AG04449 (cell line): ENCODE measurements at places on chromosomes 5 and 9.

GRCh38 chr5:62328772-62329491 is 22.9 kb downstream of the KIF2A start:
- DNase-seq, result no peak

DNA sequence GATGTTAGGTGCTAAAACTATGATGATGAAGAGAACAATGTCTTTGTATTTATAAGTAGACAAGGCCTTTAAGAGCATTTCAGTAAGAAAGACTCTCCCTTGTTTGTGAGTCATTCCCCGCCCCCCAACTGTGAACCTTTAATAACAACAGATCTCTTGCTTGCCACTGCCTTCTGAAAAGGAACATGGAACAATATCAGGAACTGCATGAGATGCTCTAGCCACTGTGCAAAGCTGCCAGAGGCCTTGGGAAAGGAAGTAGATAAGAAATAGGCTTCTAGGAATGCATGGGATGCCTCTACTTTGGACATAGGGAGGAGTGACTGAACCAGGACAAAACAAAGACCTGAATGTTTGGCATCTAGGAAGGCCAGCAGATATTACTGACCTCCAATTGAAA is 296.1 kb upstream of the MPDZ start:
- no peak for DNase-seq

- DNase-seq, result no peak
Observed at GRCh38 chr5:134563221-134563620, 37.8 kb downstream of the JADE2 start.

GRCh38 chr5:74155501-74155900 is 485.0 kb downstream of the ENC1 start:
- no peak for DNase-seq

DNA sequence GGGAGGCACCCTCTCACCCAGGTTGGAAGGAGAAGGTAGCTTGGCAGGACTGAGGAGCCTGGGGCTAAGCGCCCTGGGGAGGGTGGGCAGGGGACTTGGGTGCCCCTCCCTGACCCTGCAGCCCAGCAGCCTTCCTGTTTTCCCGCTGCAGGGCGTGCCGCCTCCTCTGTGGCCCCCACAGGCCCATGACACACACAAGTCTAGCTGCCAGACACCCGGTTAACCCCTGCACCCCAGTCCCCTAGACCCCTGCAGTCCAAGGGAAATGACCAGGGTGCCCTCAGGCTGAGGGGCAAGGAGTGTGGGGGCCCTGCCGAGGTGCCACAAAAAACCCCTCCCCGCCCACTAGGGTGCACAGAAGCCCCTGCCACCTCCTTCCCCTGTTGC is 33.0 kb downstream of the GOLGA2 start:
- no peak for DNase-seq
